ENCODE measurements at places on chromosomes 12 and 14.

GRCh38 chr14:101781240-101782061 lies 19.9 kb downstream of the PPP2R5C start:
- DNase-seq = no peak

GRCh38 chr14:102594514-102595175 lies 2.2 kb downstream of the RCOR1 start:
- DNase-seq = peak; percentile 74

GRCh38 chr14:22773162-22774010 lies 6.9 kb downstream of the OXA1L start:
- DNase-seq = no peak

DNA sequence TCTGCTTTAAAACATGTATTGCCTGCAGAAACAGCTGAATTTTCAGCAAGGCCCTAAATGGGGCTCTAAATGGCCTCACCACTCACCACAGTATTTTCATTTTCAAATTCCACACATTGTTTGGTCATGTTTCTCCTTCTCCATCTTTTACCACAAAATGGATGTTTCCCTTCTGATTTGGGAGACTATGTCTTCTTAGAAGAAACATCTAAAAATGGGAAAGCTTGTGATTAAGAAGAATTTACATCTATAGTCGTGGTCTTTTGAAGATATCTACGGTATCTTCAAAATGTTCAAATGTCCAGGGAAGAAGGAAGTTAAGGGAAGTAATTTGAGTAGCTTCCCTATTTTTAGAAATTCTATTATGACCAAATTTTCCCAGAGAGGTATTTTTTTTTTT lies 20.7 kb upstream of the TUBA1C start:
- DNase-seq = no peak

GRCh38 chr12:129496226-129496625 lies 407.6 kb downstream of the TMEM132D start:
- DNase-seq = no peak

DNA sequence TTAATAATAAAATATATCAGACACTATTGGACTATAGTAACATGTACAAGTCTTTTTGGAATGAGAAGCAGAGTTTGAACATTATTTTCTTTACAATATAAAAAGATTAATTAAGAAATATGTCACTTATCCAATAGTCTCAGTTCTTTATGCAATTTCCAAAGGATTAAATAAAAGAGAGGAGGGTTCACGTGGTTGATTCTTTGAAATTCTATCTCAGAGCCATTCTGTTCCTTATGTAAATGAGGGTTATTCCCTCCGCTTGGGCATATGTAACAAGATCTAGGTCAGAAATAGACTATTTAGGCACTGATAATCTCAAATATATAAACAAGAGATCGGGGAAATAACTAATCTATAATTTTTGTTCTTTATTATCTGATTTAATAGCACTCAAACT lies 2.1 kb upstream of the TUBA1A start:
- DNase-seq = no peak

GRCh38 chr12:6125310-6125608 lies 789 bp upstream of the VWF start:
- DNase-seq = no peak

DNA sequence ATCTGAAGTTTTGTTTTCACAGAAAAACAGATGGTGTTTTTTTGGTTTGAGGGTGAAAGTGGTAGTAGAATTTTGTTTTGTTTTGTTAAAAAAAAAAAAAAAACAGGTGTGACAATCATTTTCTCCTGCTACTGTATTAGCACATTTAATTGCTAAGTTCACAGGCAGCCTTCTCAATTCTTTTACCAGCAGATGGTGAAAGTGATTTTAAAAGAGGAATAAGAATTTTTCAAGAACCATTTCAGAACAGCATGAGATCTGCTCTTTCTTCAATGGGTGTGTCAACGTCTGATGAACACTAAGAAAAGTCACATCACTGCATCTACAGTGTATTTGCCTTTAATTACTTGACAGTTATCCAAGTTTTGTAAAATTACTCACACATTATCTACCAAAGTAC lies 303.7 kb upstream of the USP15 start:
- no peak for DNase-seq

GRCh38 chr12:123097561-123098084 lies 53.3 kb downstream of the PITPNM2 start:
- no peak for DNase-seq

DNA sequence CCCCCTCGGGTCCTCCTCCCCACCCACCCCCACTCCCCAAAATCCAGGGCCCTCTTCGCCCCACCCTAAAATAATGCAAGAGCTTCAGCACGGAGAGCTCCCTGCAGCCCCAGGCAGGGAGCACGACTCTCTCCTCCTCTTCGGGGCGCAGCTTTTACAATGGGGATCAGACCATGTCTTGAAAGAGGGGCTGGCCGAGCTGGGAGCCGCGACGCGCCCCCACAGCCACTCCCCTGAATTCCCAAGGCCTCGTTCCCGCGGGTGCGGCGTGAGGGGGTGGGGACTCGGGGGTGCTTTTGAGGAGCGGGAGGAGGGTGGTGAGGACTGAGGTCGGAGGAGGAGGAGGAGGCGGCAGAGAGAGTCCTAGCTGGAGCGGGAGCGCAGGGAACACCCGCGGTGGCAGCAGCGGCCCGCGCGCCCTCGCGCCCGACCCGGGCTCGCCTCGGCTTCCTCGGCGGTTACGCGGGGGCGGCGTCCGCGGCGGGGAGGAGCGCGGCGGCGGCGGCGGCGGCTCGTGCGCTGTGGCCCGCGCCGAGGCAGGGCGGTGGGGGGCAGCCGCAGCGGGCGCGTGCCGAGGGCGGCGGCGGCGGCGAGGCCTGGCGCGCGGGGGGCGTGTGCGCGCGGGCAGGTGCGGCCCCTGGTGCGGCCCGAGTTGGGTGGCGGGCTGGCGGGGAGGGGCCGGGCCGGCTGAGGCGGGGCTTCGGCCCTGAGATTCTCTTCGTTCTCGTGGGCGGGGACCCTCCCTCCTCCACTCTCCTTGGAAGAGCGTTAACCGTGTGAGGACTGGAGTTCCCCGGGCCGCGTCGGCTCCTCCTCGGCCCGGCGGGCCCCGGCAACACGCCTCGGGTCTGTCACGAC lies at the start of gene ANKS1B:
Gene ANKS1B (minus strand): TSS at position 666 of the 858 bp plus-strand sequence. CDS start 699 bp downstream, outside the sequence.
- no peak for DNase-seq

GRCh38 chr12:6110006-6110405 lies 14.5 kb downstream of the VWF start:
- DNase-seq = no peak

DNA sequence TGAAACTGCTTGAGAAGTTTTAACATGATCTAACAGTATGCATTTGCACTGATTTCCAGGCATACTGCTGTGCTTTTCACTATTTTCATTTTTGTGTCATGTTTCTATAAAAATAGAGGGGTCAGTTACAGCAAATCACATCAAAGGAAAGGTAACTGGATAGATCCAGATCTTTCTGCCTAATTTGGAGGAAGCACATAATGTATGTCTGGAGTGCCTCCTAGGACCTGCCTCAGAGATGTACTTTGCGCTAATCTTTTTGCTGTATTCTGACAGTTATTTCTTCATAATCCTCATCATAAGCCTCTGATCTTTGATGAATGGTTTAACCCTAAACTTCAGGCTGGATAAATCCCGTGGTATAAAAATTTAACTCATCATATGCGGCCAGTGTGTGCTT lies 111.2 kb upstream of the NPAS3 start:
- no peak for DNase-seq

DNA sequence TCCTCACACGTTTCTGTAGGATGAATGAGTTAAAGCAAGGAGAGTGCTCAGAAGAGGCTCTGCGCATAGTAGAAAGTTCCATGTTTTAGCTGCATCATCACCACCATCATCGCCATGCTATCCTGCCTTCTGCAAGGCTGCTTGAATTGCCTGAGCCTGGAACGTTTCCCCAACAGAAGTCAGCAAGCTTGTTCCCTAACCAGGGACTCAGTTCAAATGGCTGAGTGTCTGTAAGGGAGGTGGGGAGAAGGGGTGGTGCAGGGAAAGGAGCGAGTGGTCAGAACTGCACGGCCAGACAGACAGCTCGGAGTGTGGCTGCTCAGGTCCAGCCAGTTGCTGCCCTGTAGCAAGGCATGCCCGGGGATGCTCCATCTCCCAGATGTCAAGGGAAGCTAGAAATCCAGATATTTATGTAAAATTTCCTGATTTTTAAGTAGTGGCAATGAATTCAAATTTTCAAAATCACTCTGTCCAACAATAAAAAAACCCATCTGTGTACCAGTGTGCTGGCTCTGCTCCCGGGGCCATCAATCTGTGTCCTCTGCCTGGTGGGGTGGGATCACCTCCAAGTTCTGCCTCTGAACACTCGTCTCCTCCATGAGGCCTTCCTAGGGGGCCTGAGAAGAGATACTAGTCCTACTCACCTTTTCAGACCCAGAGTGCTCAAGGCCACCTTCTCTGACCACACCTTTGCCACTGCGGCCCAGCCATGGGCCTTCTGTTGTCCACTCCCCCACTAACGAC lies 162.7 kb downstream of the FOXN3 start:
- DNase-seq = no peak

- DNase-seq = no peak
These were observed 39.8 kb downstream of the SVOP start for GRCh38 chr12:108980831-108981618.

GRCh38 chr14:66959437-66960050 lies 229.7 kb upstream of the GARIN2 start:
- DNase-seq = no peak

GRCh38 chr12:9867531-9867930 lies 1.6 kb downstream of the CLEC2B start:
- DNase-seq = no peak

GRCh38 chr14:100850841-100851585 lies 25.1 kb downstream of the MEG3 start:
- DNase-seq = peak; percentile 56

DNA sequence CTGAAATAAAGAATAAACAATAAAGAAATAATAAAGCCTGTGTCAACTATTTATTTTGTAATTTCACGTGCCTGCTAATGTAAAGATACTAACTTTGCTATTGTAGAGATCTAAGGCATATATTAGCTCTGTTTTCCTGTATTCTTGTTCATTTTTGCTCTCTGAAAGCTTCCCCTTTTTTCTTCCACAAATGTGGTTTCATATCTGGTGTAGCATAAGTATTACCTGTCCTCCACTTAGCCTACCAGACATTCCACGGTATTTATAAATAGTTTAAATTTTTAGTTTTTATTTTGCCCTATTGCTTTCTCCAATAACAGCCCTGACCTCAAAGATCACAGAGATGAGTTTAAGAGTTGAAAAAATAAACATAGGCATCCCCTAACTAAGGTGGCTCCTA lies 92.6 kb upstream of the ATP2B1 start:
- no peak for DNase-seq

DNA sequence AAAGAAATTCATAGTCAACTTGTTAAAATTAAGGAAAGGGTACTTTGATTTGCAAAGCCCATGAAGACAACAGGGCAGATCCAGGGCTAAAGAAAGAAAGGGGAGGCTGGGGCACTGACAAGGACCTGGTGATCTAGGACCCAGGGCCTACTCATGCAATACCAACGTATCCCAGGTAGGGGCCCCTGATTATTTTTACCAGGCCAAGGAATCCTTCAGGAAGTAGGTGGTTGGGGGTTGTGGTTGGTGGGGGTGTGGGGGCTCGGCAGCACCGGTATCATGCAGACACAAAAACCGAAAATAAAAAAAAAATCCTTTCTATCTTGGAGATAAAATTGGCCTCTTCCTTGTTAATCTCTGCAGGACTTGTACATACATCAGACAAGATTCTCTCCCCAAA lies 47.5 kb downstream of the GSC start:
- no peak for DNase-seq

DNA sequence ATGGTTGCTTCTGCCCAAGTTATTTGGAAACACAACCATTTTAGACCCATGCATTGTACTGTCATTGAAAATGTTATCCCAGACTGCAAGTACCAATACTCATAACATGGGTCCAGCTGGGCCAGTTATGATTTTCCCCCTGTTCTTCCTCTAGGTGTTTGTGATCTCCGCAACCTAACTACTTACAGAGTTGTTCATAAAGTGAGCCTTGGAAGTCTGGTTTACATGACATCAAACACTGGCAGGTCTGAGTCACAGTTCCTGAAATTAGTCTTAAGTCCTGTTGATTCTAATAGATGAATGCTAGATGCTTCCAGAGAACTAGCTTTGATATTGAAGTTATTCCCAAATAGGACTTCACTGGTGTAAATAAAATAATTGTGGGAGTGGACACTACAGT lies 487.0 kb downstream of the MED13L start:
- no peak for DNase-seq

DNA sequence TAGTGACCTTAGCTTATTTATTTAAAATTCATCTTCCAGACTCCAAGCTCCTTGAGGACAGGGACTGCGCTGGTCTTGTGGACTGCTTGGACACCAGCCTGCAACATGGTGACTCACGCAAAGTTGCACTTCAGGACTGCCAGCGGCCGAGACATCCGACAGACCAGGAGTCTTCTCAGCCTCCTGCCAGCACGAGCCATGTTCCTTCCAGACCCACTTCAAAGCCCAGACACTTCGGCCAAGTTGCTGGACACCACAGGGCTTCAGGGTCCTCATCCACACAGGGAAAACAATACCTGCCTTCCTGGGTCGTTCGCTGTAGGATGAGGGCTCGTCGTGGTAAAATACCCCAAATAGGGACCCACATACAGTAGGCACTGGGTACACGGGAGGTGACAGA lies 88.7 kb downstream of the BCL11B start:
- DNase-seq = no peak

- DNase-seq = no peak
These were observed 7.5 kb downstream of the SIX1 start for GRCh38 chr14:60641742-60642269.

- no peak for DNase-seq
These were observed 297.9 kb downstream of the BCL11B start for GRCh38 chr14:98974113-98974512.

DNA sequence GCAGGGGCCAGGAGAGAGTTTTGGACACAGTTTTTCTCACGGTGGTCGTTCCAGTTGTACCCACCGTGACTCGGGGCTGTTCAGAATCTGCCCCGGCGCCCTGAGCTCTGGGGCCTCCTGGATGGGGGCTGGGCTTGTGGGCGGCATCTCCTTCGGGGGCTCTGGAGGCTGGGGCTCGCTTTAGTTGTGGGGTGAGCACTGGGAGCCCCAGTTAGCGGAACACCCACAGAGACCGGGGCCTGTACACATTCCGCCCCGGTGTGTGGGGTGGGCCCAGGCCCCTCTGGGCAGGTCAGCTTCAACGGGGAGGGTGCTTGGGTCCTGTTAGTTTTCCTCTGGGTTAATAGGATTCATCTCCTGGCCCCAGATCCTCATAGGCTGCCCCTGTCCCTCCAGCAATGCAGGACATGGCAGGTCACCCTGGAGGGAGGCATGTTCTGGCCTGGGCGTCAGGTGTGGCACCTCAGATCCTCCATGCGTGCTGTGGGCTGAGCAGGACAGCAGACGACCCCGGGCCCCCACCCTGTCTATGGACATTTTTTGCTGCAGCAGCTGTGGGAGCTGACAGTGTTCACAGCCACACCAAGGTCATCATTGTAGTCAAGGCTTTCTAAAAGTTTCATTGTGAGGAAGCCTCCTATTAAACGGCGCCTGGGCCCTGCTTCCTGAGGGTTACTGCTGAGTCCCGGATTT lies 393.2 kb downstream of the TMEM121 start:
- no peak for DNase-seq

DNA sequence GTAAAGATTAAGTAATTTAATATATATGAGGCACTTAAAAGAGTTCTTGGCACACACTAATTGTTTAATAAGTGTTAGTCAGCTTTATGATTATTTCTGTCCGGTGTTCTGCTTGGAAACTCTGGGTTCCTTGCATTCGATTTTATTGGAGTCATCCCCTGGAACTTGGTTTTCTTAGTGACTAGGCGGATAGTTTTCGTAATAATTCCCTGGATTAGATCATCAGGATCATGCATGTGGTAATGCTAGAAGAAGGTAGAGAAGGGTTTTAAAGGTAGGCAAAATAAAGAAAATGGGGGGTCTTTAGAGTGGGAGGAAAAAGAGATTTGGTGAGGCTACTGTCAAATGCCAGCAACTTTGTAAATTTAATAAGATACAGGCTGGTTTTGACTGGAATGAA lies 88.4 kb downstream of the MYF5 start:
- DNase-seq = no peak

Measured in naive thymus-derived CD8-positive, alpha-beta T cell (primary cell).